ENCODE measurements at places on chromosomes 4 and X.

- no peaks in the 10 kb centered on the region for H3K27me3 ChIP-seq
- H3K4me1 ChIP-seq, result no peaks in the 10 kb centered on the region
- H3K36me3 ChIP-seq, result no peaks in the 10 kb centered on the region
- H3K27ac ChIP-seq, result no peak overlapping the region
- DNase-seq, result no peak
- no peak overlapping the region for H3K4me3 ChIP-seq
Measured at GRCh38 chrX:26915064-26915463, 548.1 kb downstream of the PPP4R3C start.

DNA sequence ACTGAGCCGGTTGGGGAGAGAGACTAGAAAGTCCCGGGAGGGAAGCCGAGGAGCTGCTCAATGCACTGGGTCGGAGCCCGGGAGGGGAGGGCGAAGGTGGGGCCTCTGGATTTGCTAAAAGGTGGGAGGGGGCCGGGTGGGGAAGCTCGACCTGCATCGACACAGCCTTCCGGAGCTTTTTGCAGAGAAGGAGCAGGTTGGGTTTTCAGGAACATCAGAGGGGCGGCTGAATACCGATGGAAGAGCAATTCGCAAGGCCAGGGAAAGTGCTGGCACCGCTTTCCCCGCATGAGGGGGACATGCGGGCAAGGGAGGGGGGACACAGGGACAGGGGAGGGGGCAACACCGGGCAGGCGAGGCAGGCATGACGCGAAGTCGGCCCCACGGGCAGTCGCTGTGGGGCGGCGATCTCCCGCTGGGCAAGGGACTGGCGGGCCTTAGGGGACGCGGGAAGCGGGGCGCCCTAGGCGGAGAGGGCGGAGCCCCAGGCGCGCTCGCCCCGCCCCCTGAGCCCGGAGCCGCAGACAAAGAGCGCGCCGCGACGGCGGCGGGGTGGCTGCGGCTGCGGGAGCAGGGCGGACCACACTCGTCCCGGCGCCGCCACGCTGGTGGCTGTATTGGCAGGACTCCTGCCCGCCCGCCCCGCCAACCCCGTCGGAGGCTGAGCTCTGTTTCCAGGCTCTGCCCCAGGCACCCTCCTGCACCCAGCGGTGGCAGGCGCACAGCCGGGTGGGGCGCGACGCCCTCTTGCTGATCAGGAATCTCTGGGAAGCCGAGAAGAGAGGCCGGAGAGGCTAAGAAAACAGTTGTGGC, 11.6 kb downstream of the PDZD4 start:
- H3K27ac ChIP-seq, result no peak overlapping the region
- H3K4me3 ChIP-seq, result peak overlapping the region; percentile 43
- H3K4me1 ChIP-seq, result peaks cover 11% of the 10 kb centered on the region
- DNase-seq, result no peak

DNA sequence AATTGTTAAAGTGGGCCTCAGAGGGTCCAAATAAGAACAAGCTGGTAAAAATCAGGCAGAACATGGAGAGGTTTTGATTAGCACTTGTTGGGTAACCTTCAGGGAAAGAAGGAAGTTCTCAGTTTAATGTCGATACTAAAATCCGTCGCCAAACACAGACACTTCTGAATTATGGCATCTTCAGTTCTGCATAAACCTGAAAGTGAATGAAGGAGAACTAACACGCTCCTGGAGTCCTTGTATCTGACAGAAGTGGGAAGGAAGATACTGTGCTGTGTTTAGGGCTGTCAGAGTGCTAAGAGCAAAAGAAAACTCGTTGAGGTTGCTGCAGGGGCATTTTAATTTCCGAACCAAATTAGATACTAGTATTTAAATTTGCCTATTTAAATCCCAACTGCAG, 106.2 kb downstream of the TMA16 start:
- H3K4me3 ChIP-seq, result no peak overlapping the region
- no peak overlapping the region for H3K27ac ChIP-seq
- no peaks in the 10 kb centered on the region for H3K27me3 ChIP-seq
- no peak for DNase-seq
- H3K4me1 ChIP-seq, result no peaks in the 10 kb centered on the region

GRCh38 chr4:141999446-142000143, 363.2 kb downstream of the IL15 start:
- no peak overlapping the region for H3K27ac ChIP-seq
- H3K4me3 ChIP-seq, result no peak overlapping the region
- H3K4me1 ChIP-seq, result no peaks in the 10 kb centered on the region

DNA sequence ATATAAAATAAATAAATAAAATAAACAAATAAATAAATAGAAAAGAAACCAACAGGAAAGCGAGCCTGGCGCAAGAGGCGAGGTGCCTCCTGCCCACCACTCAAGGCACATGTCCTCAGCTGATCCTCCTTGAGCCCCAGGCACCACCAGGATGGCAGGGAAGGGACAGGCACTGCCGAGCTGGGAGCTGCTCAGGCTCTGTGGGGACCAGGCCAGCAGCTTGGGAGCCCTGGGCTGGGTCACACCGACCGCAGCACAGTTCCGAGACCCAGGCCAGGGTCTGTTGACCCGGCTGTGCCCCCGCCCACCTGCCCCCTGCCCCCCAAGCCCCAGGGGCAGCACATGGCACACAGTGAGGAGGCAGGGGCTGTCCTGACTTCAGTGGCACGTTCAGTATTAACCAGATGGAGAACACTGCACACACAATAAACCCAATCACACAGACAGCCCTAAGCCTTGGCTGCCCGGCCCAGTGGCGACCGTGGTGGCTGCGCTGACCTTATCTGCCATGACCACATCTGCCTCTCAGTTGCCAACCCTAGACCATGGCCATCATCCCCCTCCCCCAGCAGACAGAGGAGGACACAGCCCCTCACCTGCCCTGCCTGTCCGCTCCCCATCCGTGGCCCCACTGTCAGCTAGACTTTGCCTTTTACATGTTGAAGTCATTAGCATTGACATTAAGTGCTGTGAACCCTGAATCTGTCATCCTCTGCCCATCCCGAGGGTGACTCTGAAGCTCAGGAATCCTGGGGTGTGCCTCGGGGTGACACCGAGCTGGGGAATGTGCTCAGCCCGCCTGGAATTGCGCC, 2.9 kb upstream of the TREX2 start:
- H3K4me3 ChIP-seq, result no peak overlapping the region
- no peak for DNase-seq
- no peaks in the 10 kb centered on the region for H3K27me3 ChIP-seq
- H3K4me1 ChIP-seq, result no peaks in the 10 kb centered on the region

- no peak overlapping the region for H3K27ac ChIP-seq
- no peak overlapping the region for H3K4me3 ChIP-seq
- peaks cover 4% of the 10 kb centered on the region for H3K4me1 ChIP-seq
- H3K36me3 ChIP-seq, result no peaks in the 10 kb centered on the region
- DNase-seq, result no peak
Measured at GRCh38 chr4:80171251-80171650, 26.1 kb upstream of the PRDM8 start.

DNA sequence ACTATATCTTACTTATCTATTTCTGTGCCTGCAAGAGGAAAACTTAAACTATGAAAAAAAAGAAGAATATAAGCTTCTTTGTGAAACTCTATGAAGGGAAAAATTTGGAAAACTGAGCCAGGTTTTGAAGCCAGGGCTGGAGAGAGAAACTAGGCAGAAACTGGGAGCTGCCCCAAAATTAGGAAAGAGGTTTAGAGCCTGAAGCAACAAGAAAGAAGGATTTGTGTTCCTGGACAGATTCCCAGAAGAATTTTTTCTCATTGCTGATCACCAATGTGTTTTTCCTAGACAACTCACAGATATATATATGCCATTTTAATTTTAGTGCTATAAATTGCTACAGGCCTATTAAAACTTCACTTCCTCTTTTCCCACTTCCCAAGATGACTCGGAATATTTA, 245.0 kb upstream of the GEMIN8 start:
- H3K27me3 ChIP-seq, result no peaks in the 10 kb centered on the region
- no peak overlapping the region for H3K4me3 ChIP-seq
- H3K27ac ChIP-seq, result no peak overlapping the region
- H3K4me1 ChIP-seq, result no peaks in the 10 kb centered on the region
- DNase-seq, result no peak

DNA sequence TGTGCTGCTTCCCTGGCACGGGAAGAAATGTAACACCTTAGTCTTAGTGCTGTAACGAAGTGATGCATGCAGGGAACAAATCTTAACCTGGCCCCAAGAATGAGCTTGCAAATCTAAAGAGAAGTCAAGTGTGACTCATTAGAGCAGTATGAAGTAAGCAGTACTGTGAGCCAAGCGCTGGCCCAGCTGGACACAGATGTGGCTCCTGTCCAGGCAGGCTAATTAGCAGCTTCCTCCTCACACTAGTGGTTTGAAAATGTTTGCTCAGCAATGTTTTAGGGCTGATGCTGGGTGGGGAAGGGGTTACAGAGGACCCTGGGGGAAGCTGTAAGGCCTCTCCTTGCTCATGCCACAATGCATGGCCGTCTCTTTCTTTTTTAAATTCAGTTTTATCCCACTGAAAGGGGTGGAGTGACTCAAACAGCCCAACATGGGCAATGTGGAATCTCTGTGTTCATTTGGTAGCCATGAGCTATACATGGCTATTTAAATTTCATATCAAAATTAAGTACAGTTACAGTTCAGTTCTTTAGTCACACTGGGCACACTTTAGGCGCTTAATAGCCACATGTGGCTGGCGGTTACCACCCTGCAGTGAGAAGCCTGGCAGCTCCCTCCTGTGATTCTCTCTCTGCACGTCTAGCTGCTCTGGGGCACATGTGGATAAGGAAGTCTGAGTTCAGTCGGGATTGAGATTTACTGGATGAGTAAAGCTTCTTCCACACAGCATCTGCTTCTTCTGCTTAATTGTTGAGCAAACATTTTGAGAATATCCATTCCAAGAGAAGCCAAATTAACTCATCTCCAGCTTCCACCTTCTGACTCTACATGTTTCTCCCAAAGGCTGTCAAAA, 48.8 kb downstream of the MAP7D2 start:
- no peak overlapping the region for H3K4me3 ChIP-seq
- DNase-seq, result peak; percentile 81
- H3K4me1 ChIP-seq, result peaks cover 11% of the 10 kb centered on the region
- no peak overlapping the region for H3K27ac ChIP-seq
- H3K27me3 ChIP-seq, result no peaks in the 10 kb centered on the region

- no peak for DNase-seq
- peaks cover 9% of the 10 kb centered on the region for H3K36me3 ChIP-seq
- no peaks in the 10 kb centered on the region for H3K27me3 ChIP-seq
Measured at GRCh38 chr4:77776182-77777134, 42.7 kb downstream of the CNOT6L start.

- no peaks in the 10 kb centered on the region for H3K4me1 ChIP-seq
- no peak overlapping the region for H3K4me3 ChIP-seq
- H3K27me3 ChIP-seq, result no peaks in the 10 kb centered on the region
Measured at GRCh38 chr4:149727663-149728062, 88.0 kb downstream of the IQCM start.

GRCh38 chrX:69991685-69992084, 58.1 kb downstream of the AWAT2 start:
- no peak for DNase-seq
- H3K4me1 ChIP-seq, result no peaks in the 10 kb centered on the region
- no peaks in the 10 kb centered on the region for H3K36me3 ChIP-seq
- H3K27me3 ChIP-seq, result no peaks in the 10 kb centered on the region
- no peak overlapping the region for H3K4me3 ChIP-seq
- H3K27ac ChIP-seq, result no peak overlapping the region

DNA sequence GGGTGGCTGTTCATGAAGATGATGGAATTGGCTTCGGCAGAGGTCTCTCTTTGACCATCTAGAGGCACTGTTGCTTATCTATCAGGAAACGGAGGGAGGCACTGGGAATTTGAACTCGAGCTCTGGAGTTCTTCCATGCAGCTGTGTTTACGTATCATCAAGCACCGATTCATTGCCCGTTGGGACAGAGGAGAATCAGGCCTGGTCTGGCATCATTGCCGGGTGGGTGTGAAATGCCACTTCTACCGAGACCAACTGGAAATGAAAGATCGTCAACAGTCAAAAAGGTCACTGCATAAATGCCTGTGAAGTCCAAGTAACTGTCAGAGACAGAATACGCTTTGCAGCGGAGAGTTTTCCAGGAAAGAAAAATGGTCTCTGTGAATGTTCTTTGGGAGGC, 166.9 kb downstream of the ASMT start:
- no peaks in the 10 kb centered on the region for H3K36me3 ChIP-seq
- H3K4me3 ChIP-seq, result no peak overlapping the region
- H3K27me3 ChIP-seq, result no peaks in the 10 kb centered on the region
- no peak for DNase-seq
- no peaks in the 10 kb centered on the region for H3K4me1 ChIP-seq

- DNase-seq, result no peak
- H3K27ac ChIP-seq, result no peak overlapping the region
- H3K36me3 ChIP-seq, result no peaks in the 10 kb centered on the region
- H3K4me3 ChIP-seq, result no peak overlapping the region
Measured at GRCh38 chr4:153494562-153494961, 28.4 kb downstream of the TMEM131L start.

DNA sequence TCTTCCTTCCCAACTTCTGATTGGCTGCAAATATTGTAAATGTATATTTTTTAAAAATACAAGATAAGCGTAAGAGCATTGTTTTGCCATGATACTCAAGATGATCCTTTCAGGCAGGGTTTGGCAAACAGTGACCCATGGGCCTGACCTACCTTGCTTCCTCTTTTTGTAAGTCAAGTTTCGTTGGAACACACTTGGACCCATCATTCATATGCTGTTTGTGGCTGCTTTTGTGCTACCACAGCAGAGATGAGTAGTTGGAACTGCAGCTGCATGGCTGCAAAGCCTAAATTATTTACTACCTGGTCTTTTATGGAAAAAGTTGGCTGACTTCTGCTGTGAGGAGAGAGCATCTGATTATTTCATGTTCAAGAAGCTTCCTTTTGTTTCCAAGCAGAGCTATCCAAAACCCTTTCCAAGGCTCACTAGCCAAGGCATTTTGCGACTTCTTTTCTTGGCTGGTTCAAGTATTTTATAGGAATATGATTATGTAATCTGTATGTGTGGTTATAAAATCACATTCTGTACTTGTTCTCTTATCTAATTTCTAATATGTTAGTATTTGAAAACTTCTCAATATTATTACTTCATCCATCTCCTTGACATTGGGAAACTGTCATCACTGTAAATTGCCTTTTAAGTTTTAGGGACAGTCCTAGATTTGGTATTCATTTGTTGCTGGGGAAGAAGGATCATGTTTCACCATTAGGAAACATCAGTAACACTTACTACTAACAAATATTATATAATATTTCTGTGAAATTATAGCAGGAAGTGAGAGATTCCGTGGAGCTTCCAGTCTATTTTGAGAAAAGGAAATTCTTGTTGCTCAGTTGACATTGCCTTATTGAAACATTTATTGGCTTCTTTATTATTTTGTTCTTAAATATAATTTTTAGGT, 109.2 kb downstream of the ARHGAP10 start:
- H3K36me3 ChIP-seq, result no peaks in the 10 kb centered on the region
- DNase-seq, result no peak
- no peaks in the 10 kb centered on the region for H3K27me3 ChIP-seq
- no peak overlapping the region for H3K4me3 ChIP-seq
- H3K27ac ChIP-seq, result no peak overlapping the region
- H3K4me1 ChIP-seq, result peaks cover 16% of the 10 kb centered on the region

GRCh38 chr4:16438986-16439385, 212.7 kb upstream of the TAPT1 start:
- no peaks in the 10 kb centered on the region for H3K27me3 ChIP-seq
- no peaks in the 10 kb centered on the region for H3K4me1 ChIP-seq
- no peak overlapping the region for H3K4me3 ChIP-seq
- no peaks in the 10 kb centered on the region for H3K36me3 ChIP-seq
- no peak for DNase-seq
